ENCODE measurements at places on chromosomes 12 and 14.

GRCh38 chr12:89959179-89959578, 250.5 kb upstream of the ATP2B1 start:
- DNase-seq: peak; percentile 75

DNA sequence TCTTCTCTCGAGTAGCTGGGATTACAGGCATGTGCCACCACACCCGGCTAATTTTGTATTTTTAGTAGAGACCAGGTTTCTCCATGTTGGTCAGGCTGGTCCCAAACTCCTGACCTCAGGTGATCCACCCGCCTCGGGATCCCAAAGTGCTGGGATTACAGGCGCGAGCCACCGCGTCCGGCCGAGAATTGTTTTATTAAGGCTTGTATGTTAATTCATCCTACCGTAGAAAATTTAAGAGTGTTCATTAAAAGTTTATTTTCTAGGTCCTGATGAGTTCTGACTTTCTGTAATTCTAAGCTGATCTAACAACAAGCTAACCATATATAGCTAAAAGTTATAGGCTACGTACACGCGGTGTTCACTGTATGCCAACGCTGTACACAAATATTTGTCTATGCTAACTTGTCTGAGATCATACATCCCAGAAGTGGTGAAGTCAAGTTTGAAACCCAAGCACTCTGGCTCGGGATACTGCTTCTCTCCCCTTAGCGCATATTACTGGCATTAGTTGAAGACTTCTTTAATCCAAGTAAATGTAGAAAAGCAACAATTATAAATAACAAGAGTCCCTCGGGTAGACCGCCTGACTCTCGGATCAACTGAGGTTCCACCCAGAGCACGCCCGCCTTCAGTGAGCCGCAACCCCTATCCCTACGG, 570 bp upstream of the MRPS35 start:
- DNase-seq: peak; percentile 65

DNA sequence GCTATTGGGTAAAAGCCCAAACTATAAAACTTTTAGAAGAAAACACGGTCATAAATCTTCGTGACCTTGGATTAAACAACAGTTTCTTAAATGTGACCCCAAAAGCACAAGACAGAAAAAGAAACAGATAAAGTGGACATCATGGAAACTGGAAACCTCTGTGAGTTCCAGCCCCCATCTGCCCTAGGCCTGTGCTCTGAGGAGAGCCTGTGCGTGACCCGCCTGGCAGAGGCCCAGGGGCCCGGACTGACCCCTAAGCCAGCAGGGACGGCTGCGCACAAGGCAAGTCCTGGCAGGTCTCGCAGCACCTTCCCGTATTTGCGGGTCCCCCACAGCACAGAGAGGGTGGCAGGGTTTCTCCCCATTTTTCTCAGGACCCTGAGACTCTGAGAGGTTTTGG, 76.0 kb downstream of the CHGA start:
- no peak for DNase-seq

GRCh38 chr12:15146585-15146984, 74.6 kb downstream of the RERG start:
- no peak for DNase-seq

DNA sequence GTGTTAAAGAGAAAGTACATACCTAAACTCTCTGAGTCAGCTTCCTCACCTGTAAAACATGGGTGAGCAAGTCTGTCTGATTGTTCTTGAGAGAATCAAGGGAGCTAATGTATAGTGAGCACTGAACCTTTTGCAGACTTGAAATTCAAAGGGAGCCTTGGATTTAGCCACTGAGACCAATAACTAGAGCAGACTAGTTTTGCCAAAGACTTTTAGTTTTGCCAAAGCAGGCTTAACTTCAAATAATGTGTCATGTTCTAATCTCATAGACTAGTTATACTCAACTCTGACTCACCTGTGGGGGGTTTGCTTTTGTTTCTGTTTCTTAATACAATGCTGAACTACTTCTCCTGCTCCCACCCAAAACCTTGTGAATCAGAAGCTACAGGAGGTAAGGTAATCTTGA, 123.7 kb downstream of the SLC25A21 start:
- DNase-seq: peak; percentile 34

- DNase-seq: no peak
These were observed 389.8 kb downstream of the ETNK1 start for GRCh38 chr12:23014749-23015148.

DNA sequence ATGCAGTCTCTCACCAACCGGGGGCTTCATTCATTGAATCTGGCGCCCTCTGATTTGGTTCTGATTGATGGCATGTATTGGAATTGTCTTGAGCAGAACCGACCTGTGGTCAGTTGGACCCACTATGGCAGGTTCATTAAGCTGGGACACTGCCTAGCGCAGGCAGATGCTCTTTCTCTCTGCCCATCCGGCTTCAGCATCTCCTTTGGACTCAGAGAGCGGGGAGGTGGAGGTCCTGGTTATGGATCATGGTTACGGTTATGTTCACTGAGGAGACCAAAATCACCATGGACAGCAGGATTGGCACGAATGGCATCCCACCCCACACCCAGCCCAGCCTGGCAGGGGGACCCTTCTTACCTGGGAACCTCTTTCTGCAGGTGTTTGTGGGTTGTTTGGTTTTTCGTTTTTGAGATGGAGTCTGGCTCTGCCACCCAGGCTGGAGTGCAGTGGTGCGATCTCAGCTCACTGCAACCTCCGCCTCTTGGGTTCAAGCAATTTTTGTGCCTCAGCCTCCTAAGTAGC, 16.4 kb upstream of the BCL7A start:
- no peak for DNase-seq

- DNase-seq: peak; percentile 11
These were observed 602 bp downstream of the CHFR start for GRCh38 chr12:132886529-132887477.
